Bone marrow (tissue), 2 donors: ENCODE measurements at places on chromosomes 5 and 9.

DNA sequence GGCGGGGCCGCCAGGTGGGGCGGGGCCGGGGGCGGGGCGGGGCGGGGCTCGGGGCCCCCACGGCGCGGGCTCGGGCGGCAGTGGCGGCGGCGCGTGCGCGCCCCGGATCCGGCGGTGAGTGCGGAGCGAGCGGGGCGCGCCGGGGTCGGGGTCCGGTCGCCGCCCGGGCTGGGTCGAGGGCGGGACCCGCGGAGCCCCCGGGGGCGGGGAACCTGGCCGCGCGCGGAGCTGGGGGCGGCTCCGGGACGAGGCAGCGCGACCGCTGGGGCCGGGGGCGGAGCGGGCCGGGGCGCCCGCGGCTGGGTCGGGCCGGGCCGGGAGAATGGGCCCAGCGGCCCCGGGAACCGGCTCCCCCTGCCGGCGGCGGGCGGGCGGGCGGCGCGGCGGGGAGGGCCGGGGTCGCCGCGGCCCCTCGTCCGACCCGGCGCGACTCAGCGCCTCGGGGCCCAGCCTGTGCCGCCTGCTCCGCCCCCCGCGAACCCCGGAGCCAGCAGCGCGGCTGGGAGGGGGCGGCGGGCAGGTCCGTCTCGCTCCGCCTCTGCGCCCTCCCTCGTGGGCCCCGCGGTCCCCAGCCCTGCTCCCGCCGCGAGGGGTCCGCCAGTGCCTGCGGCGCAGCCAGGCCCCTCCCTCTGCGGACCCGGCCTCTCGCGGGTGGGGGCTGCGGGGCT is 3.1 kb downstream of the EGFL7 start:
- no peak for DNase-seq

DNA sequence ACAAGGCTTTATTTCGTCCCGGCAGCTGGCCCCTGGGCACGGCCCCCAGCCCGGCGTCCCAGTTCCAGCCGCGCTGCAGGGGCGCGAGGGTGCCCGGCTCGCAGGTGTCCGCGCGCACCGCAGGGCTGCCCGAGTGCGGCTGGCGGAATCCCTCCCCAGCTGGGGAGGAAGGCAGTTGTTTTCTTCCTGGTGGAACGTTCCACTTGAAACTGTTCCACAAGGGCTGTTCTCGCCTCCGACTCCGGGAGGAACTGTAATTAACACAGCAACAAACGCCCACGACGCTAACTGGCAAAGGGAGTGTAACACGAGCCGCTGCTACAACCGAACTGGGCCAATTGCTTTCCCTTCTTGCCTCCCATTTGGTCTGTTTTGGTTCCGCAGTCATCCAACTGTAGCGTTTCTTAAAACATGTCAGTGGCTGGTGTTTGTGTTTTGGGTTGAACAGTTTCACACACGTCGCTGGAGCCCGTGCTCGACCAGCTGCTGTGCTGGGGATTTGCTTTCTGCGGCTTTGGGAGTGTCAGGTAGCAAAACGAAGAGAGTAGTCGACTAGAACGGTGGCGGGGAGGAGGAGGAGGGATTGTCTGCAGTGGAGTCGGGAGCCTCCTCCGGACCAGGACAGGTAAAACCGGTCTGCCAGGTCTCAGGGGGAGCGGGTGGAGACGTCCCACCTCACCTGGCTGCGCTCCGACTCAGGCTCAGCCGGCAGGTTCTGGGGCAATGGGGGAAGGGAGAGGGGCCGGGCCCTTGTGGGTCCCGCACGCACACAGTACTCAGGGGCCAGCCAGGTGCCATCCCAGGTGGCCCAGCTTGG is 131.6 kb upstream of the NIPBL start:
- DNase-seq: peak; percentile 45

- DNase-seq: no peak
These were observed 172.0 kb downstream of the CPLANE1 start for GRCh38 chr5:37077146-37077545.

GRCh38 chr5:127959152-127959764 is 124.3 kb upstream of the SLC12A2 start:
- no peak for DNase-seq

GRCh38 chr5:54624805-54625568 is 107.4 kb downstream of the SNX18 start:
- no peak for DNase-seq

DNA sequence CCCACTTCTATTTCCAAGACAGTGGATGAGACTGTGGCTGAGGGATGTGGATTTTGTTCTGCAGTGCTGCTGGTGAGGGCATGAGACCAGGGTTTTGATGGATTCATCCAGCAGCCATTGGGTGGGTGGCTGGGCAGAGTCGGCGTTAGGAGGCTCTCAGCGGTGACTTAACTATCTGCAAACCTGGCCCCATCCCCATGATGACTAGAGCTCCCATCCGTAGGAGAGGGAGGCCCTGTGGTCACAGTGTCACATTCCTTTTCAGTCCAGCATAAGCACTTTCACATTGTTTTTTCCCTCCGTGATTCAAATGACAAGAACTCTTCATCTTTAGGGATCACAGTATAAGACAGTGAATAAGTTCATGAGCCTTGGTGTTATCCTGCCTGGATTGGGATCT is 60.4 kb upstream of the SPRY4 start:
- no peak for DNase-seq

GRCh38 chr9:113425072-113425471 is 14.5 kb downstream of the C9orf43 start:
- DNase-seq: no peak

DNA sequence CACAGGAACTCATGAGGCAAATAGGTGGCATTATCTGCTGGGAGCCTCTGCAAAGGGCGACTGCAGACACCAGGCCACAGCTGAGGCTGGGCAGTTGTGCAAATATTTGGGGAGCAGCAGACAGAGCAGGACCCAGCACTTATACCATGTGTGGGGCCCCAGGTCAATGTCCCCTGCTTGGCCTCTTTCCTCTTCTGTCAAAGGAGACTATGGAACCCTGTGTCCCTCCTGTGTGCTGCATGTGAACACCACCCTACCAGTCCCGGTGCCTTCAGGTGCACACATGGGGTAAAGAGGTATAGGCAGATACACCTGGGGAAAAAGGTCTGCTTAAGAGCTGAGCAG is 50.8 kb downstream of the ROR2 start:
- no peak for DNase-seq
